ENCODE measurements at places on chromosomes 7 and 10. TPM values are rescaled to one million over a fixed set of nuclear protein-coding genes. Genes with fewer than 3 reads are reported as not detected.

GRCh38 chr7:30851651-30852307, 59.9 kb upstream of the AQP1 start:
- no peak for DNase-seq

DNA sequence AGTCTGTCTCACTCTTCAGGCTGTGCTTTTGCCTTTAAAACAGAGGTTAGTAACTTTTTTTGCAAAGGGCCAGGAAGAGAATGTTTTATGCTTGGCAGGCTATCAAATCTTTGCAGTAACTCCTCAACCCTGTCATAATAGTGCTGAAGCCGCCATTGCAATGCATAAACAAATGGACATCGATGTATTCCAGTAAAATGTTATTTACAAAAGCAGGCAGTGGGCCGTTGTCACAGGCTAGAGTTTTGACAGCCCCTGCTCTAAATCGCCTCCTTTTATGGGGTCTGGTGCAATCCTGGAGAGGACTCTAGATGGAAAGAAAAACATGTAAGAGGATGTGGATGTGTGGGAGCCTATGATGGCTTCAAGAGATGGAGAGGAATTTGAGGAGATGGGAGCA, 568.3 kb downstream of the TYW1 start:
- no peak for DNase-seq

- DNase-seq, result no peak
Observed at GRCh38 chr7:81687062-81687461, 82.8 kb downstream of the HGF start.

DNA sequence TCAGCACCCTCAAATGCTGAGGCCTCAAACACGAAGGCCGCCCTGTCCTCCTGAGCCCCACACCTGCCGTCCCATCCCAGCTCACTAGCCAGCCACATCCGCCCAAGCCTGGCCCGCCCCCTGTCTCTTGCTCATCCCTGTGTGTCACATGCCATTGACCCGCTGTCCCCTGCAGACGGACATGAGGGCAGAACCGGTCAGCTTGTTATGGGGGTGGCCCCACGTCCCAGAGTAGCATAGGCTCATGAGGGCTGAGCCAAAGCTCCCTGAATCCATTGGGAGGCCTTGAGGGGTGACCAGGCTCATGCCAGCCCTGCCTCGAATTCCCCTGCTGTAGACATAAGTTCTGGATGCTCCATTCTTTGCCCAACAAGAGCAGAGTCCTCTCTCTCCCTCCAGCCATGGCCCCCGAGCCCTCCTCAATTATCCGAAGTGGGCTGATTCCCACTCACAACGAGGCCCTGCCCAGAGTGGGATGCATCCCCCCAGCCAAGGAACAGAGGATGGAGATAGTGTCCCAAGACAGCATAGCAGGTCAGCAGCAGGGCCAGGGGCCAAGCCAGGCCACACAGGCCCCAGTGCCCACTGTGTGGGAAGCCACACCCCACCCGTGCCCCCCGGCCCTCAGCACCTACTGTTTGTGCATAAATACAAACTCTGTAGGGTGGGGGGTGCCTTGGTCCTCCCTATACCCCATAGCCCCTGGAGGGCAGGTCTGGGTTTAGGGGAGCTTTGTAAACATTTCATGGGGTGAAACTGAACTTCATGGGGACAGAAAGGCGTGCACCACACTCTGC, 42.1 kb downstream of the EBF3 start:
- DNase-seq, result no peak

DNA sequence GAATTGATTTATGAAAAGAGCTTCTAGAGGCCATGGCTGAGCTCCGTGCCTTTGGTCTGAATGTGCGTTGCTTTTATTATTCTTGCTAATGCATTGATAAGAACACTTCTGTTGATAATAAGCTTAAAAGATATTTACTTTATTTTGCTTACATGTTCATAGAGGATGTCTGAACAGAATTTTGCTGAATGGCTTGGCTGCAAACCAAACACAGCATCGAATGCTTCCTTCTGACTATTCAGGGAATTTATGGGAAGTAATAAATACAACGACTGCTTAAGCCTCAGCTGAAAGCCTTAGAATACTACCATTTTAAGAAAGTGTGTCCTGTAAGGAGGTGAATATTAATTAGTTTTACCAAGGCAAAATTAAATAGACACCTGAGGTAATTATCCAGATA, 643.5 kb upstream of the POT1 start:
- no peak for DNase-seq

Gene TRIM73
- total RNA-seq, result 1.6 TPM
